ENCODE measurements at places on chromosomes 12 and 14.

DNA sequence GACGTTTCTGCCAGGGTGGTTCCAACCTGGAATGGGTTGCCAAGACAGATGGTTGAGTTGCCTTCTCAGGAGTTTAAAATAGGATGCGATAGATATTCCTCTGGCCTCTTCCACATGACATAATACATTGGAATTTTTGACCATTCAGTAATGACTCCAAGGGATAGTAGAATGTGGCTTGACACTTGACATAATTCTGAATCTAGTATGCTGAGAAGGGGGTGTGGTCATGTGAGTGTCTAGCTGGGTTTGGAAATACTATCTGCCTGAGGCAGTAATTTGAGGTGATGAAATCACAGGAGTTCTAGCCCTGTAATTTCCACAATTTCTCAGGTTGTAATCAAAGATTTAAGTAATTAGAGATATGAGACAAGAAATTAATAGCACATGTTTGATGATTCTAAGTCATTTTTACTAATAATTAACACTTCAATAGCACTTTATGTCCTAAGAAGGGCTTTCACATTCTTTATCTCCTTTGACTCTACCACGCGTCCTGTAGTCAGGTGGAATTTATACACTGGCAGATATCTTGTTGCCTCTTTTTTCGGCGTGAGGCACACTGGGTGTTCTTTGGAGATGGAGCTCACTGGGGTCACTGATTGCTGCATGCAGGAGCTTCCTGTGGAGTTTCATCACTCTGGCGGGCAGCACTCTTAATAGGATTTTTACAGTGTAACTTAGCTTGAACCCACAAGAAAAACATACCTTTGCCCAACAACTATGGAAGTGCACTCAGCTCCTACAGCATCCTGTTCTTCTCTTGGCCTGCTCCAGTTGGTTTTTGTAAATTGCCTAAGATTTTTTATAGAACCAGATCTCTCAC, 3.2 kb upstream of the AMIGO2 start:
- DNase-seq: peak; percentile 56

- peak; percentile 62 for DNase-seq
Measured at GRCh38 chr12:75977952-75978671, 53.5 kb downstream of the PHLDA1 start.

GRCh38 chr12:65536876-65537681, 258.6 kb downstream of the MSRB3 start:
- peak; percentile 46 for DNase-seq

- DNase-seq: no peak
Measured at GRCh38 chr12:130145731-130146130, 16.5 kb upstream of the FZD10 start.

GRCh38 chr14:103646189-103646588, 17.2 kb downstream of the KLC1 start:
- no peak for DNase-seq

- DNase-seq: no peak
Measured at GRCh38 chr14:54174457-54174856, 217.8 kb upstream of the BMP4 start.

DNA sequence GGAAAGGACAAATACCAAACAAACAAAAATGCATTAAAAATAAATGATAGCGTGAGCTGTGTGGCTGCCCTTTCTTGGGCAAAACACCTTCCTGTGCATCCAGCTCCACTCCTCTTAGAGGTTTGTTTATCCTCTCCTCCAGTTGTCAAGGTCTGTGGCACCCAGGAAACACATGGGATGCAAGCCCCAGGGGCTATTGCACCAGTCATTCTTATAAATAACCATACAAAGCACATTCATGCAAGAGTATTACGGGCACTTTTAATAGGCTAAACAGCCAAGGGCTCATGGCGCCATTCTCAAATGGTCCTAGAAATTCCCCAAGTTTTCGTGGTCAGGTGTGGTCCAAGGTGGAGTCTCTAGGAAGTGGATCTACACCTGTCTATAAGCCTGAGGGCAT, 257.0 kb downstream of the DPF3 start:
- no peak for DNase-seq

DNA sequence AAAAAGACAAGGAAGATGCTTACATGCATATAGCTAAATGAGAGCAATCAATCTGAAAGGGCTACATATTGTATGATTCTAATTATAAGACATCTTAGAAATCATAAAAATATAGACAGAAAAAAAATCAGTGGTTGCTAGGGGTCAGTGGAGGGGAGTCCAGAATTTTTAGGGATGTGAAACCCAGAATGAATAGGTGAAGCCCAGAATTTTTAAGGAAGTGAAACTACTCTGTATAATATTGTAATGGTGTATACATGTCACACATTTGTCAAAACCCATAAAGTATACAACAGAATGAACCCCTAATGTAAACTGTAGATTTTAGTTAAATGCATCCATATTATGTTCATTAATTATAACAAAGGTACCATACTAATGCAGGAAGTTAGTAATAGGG, 713.2 kb downstream of the FLRT2 start:
- DNase-seq: no peak

GRCh38 chr12:131385313-131386166, 325.4 kb upstream of the SFSWAP start:
- DNase-seq: no peak

GRCh38 chr12:128784030-128784760, 39.6 kb downstream of the SLC15A4 start:
- peak; percentile 33 for DNase-seq

DNA sequence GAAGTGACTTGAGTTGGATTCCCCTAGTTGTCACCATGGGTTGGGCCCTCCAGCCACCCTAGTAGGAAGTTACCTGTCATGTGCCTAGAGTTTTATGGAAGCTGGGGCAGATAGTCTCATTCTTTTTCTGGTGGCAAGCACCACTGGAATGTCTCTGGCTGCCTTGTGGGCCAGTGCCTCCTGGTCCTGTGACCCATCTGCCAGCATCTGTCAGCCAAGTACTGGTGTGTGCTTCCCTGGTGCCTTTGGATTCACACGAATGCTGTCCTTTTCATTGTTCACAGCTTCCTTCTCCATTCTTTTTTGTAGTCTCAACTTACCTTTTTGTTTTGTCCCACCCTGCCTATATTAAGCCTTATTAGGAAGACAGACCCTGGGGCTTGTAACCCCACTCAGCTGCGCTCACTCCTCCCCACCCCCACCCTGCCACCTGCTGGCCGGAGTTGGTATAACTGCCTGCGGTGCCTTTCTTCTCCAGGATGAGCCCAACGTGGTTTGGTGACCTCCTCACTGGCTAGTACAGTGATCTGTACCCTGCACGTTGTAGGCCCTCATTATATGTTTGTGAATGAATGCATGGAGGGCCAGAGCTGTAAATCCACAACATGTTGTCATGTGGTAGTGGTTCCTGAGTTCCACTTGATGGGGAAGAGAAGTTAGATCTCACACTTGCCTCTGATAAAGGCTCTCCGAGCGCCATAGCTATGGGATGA, 125.7 kb downstream of the TSPAN9 start:
- peak; percentile 90 for DNase-seq

GRCh38 chr12:57098546-57098945, 9.6 kb downstream of the NAB2 start:
- DNase-seq: no peak

- no peak for DNase-seq
Measured at GRCh38 chr14:26255213-26255612, 342.6 kb downstream of the NOVA1 start.

DNA sequence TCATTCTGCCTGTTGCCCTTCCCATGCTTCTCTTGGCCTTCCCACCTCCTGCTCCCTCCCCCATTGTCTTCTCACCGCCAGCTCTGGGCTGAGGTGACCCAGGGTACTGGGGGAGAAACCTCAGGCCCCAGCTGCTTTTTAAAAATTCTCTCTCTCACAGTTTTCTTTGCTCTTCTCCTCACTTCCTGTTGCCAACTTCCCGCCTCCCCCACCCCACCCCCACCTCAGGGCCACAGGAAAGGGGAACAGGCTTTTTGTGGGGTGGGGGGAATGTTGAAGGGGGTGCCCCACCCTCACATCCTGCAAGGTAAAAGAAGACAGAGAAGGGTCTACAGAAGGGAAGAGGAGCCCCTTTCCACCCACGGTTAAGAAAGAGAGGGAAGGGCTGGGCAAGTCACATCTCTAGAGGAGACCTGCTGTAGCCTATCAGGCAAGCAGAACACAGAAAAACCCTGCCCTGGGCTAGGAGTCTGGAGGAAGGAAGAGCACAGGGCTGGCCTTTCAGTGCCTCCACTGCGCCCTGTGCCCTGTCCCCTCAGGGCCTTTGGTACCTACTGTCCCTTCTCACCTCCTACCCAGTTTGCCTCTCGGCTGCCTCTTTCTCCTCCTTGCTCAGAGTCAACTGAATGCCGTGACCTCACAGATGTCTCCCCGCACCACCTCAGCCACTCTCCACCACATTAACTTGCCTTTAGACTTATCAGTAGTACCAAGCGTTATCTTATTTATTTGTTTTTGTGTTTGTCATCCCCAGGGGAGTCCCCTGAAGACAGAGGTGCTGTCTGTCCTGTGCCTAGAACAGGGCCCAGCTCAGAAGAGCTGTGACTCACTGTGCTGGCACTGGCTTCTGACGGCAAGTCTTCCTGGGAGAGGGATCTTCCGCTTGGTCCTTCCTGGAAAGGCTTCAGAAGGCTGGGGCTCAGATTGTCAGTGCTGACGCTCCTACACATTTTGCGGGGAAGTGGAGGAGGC, 1.7 kb downstream of the ARHGAP9 start:
- DNase-seq: no peak

- no peak for DNase-seq
Measured at GRCh38 chr12:47224563-47225133, 144.9 kb upstream of the AMIGO2 start.

GRCh38 chr12:68867606-68868005, 59.6 kb downstream of the MDM2 start:
- DNase-seq: no peak

GRCh38 chr14:83714151-83714550, 1815.8 kb upstream of the FLRT2 start:
- no peak for DNase-seq

- DNase-seq: no peak
Measured at GRCh38 chr14:78010688-78011087, 159.5 kb upstream of the NRXN3 start.

DNA sequence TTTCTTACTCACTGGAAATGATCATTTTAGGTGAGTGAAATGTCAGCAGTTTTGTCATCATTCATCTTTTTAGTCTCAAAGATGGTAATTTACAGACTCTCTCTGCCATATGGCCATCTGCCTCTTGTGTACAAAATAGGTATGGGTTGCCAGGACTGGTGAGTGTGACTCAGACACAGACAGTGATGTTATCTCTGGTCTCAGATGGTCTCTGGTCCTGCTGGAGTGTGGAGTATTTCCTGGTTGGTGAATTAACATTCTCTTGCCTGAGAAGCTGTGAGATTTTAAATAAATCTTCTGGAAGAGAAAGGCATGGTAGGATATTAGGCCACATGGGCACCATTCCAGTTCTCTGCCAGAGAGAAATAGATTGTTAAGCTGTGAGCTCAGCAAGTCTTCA, 207.0 kb downstream of the ATP23 start:
- no peak for DNase-seq

- no peak for DNase-seq
Measured at GRCh38 chr14:21703357-21704326, 30.0 kb upstream of the OR4E1 start.

GRCh38 chr14:59919570-59920377, at the start of gene LRRC9:
LRRC9 (plus strand) TSS chr14:59920144.
- no peak for DNase-seq

- no peak for DNase-seq
Measured at GRCh38 chr12:54385251-54385914, 850 bp upstream of the ZNF385A start.

GRCh38 chr12:28025821-28026505, 53.4 kb upstream of the PTHLH start:
- no peak for DNase-seq

- no peak for DNase-seq
Measured at GRCh38 chr14:90985601-90986242, 74.7 kb downstream of the RPS6KA5 start.

GRCh38 chr12:5027046-5027821, 16.4 kb upstream of the KCNA5 start:
- DNase-seq: no peak

DNA sequence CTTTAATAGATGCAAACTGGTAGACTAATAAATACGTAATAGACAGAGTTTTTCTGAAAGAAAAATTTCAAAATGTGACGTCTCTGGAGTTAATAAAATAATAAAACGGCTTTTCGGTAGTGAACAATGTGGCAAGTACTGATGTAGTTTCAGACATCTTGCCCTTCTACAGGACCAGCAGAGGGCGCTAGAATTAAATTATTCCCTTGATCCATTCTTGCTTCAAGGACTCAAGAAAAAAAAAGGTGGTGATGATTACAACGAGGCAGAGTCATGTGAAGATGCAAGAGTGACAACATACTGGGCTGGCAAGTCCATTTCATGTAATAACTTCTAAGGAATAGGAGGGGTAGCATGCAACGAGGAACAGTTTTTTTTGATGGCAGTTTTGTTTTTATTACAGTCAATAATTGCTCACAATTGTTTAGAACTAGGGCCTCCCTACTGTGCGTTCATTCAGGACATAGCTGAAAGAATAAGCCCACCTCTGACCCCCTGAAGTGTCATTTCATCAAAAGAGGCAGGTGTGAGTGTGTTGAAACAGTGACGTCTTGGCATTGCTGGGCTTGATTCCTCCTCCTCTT, 101.0 kb upstream of the GZMB start:
- DNase-seq: no peak

GRCh38 chr12:51023625-51024382, 2.4 kb downstream of the SLC11A2 start:
- no peak for DNase-seq

- DNase-seq: no peak
Measured at GRCh38 chr12:19890024-19890423, 450.7 kb downstream of the AEBP2 start.

DNA sequence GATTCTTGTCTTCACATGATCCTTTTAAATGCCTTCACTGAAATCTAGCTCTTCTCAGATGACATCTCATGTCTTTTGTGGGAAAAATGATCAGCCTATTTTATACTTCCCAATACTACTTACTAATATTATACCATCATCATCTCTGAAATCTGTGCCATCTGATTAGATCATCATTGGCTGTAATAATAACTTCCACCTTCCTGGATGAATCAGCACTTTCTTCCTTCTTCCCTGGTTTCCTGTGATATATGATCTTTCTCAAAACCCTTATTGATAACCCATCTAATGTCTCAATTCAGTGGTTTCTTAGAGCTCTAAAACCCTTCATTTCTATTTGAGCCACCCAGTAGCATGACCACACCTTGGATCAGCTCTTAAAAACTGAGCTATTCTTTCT, 30.9 kb downstream of the GPR137C start:
- no peak for DNase-seq

DNA sequence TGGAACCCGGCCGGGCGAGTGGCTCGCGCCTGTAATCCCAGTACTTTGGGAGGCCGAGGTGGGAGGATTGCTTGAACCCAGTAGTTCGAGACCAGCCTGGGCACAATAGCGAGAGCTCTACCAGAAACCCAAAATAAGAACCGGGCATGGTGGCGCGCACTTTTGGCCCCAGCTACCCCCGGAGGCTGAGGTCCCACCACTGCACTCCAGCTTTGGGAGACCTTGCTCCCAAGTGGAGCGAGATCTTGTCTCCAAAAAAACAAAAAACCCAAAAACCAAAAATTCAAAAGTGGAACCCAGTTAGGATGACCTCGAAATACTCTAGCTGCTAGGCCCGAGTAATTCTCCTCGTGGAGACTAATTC, 769 bp upstream of the VTI1B start:
- DNase-seq: no peak

- no peak for DNase-seq
Measured at GRCh38 chr12:124768452-124769162, 95.1 kb downstream of the SCARB1 start.

GRCh38 chr14:93720076-93720815, 68.0 kb downstream of the PRIMA1 start:
- DNase-seq: no peak
